ENCODE measurements at places on chromosomes 12 and 14.

DNA sequence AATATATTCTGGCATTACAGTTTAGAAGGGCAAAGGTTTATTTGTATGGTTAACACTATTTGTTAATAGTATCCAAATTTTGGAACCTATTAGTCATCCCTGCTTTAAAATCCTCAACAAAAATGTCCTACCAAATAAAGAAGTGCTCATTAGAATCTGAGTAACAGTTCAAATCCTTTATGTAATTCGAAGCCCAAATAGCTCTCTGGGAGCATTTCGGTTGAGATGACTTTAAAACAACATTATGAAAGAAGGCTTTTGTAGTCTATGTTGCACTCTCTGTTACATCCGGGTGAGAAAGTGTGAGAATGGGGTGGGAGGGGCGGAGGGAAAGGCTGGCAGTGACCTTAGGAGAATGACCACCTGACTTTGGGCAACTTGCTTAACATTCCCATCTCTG lies 59.7 kb downstream of the SLC38A1 start:
- no peak for DNase-seq

DNA sequence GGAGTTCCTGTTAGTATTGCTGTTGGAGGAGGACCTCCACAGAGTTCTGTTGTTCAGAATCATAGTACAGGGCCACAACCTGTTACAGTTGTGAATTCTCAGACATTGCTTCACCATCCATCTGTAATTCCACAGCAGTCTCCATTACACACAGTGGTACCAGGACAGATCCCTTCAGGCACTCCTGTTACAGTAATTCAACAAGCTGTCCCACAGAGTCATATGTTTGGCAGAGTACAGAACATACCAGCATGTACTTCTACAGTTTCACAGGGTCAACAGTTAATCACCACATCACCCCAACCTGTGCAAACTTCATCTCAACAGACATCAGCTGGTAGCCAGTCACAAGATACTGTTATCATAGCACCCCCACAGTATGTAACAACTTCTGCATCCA lies 120.8 kb downstream of the ARID2 start:
- no peak for DNase-seq

- no peak for DNase-seq
Measured at GRCh38 chr12:120465756-120466155, 3.8 kb downstream of the SRSF9 start.

DNA sequence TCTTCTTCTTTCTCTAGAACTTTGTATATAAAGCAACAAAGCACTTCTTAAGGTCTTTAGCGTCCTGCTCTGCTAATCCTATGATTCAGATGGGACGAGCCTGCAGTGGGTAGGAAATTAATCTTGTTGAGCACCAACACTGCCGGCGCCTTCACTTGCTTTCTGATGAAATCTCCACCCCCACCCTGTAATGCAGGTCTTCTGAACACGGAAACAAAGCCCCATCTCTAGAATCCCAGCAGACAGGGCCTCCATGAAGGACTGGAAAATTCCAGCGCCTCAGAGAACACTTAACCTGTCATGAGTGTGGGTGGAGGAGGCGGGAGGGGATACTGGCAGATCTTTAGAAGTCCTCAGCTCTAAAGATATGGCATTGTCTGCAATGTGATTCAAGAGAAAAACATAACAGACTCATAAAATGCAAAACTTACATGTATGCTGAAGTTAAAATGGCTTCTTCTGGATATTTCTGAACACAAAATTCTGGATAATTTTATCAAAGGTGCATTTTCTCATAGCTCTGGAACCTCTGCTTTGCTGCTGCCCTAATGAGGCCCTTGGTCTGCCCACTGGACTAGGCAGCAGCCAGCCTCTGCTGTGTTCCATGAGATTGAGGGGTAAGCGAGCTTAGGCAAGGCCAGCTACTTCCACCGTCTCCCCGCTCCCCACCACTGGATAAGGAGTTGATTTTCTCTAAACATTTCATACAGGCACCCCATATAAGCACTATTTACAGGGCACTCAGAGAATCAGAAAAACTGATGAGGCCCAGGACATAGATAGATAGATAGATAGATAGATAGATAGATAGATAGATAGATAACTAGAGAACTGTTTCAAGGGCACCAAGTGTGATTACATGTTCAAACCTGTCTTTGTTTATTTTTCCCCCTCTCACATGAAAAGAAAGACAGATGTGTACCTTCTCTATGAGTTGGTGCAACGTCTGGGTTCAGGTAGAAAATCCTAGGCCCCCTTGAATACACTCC lies 43.1 kb downstream of the ZFP36L1 start:
- no peak for DNase-seq

- DNase-seq = no peak
Measured at GRCh38 chr12:89665556-89665955, 43.1 kb downstream of the ATP2B1 start.

DNA sequence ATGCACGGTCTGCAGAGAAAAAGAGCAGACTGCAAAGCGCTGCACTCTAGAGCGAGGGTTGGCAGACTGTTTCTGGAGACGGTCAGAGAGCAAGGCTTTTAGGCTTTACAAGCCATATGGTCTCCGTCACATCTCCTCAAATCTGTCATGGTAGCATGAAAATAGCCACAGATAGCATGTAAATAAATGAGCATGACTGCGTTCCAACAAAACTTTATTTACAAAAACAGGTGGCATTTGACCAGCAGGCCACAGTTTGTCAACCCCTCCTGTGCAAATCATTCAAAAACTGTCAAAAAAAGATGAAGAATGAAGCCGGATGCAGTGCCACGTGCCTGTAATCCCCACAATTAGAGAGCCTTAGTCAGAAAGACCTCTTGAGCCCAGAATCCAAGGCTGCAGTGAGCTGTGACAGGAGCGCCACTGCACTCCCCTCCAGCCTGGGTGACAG lies 18.9 kb downstream of the SYNE3 start:
- DNase-seq = no peak

- no peak for DNase-seq
Measured at GRCh38 chr14:69860221-69860620, 19.0 kb upstream of the SMOC1 start.

GRCh38 chr14:57865403-57866198 lies at the start of gene SLC35F4:
Gene SLC35F4 (minus strand): TSS chr14:57866092.
- peak; percentile 4 for DNase-seq

- peak; percentile 83 for DNase-seq
Measured at GRCh38 chr14:103078420-103078749, 5.6 kb upstream of the LBHD2 start.

All from activated CD4-positive, alpha-beta T cell treated with anti-CD3 and anti-CD28 coated beads for 48 hours (primary cell).